ENCODE measurements at places on chromosomes 12 and 14. TPM values are rescaled to one million over a fixed set of nuclear protein-coding genes. Genes with fewer than 3 reads are reported as not detected.

- no peak for DNase-seq
Observed at GRCh38 chr12:25087596-25087995, 107.4 kb downstream of the DNAI7 start.

DNA sequence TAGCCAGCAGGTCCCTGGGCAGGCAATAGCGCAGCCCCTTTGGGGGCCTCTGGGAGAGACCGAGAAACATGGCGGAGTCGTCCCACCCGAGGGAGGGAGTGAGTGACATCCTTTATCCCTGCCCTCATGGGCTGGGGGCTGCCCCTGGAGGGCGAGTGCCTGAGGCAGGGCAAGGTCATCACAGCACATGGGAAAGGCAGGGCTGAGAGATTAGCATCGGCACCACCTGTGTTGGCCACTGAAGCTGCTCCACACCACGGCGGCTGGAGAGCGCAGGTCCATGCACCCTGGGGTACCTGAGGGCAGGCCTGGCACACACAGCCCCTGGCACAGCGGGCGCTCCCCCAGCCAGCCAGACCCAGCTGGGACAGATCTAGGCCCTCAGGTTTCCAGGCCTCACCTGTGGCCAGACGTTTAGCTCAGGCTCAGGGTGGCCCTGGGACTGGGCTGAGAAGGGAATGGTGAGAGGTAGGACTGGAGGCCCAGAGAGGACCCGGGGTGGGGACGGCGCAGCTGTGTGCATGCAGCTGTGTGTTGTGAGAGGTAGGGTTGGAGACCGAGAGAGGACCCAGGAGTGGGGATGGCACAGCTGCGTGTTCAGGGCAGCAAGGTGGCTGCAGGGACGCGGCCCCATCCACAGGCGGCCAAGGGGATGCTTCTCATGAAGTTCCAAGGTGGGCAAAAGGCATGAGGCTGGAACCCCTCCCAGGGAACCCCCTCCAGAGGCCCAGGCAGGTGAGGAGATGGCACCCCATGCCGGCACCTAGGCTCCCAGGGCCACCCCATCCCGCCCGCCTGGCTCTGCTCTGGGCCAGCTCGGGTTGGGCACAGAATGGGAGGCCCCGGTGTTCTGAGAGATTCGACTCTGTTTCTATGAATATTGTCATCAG is 74.1 kb downstream of the KIF26A start:
- peak; percentile 4 for DNase-seq

DNA sequence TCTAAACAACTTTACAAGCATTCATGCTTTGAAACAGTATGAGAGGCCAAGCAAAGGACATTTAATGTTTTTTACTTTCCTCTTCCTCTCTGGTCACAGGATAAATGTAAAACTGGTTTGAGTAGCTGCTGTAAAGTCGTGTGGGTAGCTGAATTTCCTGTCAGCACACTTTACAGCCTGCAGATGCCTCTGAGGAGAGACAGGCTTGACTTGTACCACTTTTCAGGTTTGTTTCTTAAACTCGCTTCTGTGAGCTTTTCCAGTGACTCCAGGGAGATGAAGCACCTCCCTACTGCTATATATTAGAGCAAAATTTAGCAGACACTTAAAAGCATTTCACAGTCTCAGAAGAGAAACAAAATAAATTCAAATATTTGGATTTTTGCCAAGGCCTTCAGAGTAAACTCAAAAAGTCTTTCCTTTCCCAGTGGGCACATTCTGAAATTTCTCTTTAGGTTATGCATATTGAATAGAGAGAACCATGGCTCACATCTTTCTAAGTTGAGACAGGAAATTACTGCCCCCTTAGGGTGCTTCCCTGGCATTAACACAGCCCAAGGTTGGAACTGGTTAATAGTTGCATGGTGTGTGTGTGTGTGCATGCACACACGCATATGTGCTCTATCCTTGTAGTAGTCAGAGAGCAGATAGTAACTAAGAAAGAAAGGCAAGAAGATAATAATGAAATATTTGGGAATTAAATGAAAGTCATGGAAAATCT is 557.3 kb upstream of the MIS18BP1 start:
- no peak for DNase-seq

- no peak for DNase-seq
Observed at GRCh38 chr14:104805326-104805678, 4.4 kb downstream of the ZBTB42 start.

- DNase-seq, result no peak
Observed at GRCh38 chr14:48546996-48547395, 871.6 kb upstream of the MDGA2 start.

DNA sequence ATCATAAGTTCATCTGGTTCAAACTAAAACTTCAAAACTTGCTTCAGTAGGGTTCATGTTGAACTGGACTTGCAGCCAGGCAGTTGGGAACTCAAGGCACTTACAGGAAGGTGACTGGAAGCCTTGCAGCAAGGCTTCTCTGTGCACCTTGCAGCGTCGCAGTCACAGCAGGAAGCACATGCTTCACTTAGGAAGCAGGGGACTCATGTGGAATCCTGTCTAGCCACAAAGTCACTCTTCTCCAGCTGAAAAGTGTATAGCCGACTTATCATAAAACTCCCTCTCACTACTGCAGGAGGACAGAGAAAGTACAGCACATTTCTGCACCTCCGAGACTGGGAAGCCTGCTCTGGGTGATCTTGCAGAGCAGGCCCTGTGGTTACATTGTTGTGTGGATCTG is 114.0 kb upstream of the PRB2 start:
- no peak for DNase-seq

GRCh38 chr14:61491224-61491623 is 169.8 kb downstream of the PRKCH start:
- no peak for DNase-seq

- DNase-seq, result no peak
Observed at GRCh38 chr14:54712465-54713200, 145.7 kb downstream of the SAMD4A start.

DNA sequence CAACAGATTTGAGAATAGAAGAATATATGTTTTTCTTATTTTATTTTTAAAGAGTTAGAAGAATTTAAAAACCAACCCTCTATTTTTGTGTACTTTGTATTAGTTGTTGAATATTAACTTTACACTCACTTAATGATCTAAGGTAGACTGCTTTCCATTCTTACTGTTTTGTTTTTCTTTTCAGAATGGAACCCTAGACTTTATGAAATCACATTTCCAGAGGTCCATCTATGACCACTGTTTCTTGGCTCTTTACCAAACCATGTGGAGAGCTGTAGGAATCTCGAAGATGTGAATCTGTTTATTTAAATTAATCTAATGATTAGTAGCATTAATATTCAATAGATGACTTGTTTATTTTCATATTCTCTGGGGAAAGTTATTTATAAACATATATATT is 7.2 kb upstream of the PIK3C2G start:
- no peak for DNase-seq

- DNase-seq, result no peak
Observed at GRCh38 chr14:83575301-83575700, 1954.6 kb upstream of the FLRT2 start.

DNA sequence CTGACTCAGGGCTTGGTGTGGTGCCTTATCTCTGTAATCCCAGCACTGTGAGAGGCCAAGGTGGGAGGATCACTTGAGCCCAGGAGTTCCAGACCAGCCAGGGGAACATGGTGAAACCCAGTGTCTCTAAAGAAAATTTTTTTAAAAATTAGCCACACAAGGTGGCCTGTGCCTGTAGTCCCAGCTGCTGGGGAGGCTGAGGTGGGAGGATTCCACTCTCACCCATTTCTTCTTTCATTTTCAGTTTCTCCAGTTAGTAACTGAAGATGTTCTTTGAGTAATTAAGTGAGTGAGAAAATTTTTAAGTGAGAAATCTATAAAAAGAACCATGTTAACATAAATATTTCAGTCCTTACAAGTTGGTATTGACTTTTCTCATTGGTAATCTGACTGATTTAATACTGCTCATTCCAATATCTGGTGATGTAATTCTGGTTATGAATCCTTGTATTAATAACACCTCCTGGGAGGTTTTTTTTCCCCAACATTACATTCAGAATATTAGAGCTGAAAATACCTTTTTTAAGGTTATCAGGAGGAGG is 6.1 kb downstream of the METTL3 start:
- DNase-seq, result no peak

- no peak for DNase-seq
Observed at GRCh38 chr12:32115404-32116104, 8.9 kb downstream of the BICD1 start.

- DNase-seq, result peak; percentile 28
Observed at GRCh38 chr12:132400011-132400641, 70.7 kb upstream of the GALNT9 start.

DNA sequence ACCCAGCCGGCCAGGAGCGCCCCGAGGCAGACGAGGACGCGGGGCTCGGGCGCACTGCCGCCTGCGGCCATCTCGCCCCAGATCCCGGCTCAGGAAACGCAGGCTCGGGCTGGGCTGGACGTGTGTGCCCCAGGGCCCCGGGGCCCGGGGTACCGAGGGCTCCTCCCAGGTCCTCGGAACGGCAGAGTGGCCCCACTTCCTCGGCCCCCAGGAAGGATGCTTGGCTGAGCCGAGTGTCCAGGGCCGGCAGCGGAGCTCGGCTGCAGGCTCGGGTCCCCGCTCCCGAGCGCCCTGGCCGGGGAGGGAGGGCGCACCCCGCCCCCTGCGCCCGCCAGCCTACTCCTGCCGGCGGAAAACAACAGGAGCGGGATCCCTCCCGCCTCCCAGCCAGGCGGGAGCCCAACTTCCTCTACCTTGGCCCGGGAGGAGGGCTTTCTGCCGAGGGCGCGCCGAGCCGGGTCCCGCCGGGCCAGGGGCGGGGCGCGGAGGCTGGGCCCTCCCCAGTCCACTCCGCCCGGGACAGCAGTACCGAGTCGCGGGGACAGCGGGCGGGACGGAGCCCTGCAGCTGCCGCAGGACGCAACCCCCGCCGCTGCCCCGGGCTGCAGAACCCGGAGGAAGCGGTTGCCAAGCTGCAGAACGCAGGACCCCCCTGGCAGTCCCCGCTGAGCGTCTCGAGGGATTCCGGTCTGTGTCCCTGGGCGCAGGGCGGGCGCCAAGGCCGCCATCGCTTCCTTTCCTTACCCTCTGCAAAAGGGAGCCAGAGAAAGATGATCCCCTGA is at the start of gene VSIG10:
VSIG10 (minus strand) TSS at position 411 of the 782 bp plus-strand sequence; CDS start at position 71, 340 bp downstream.
- peak; percentile 71 for DNase-seq

SALL2 gene
- 62.9 TPM for total RNA-seq

DHH gene
- 1.2 TPM for total RNA-seq

PUS7L gene
- 19.8 TPM for total RNA-seq

RNF212B gene
- not detected for total RNA-seq

KRT2 gene
- not detected for total RNA-seq

C3AR1 gene
- total RNA-seq, result not detected

LPAR5 gene
- total RNA-seq, result not detected

GYS2 gene
- total RNA-seq, result not detected

CIROP gene
- total RNA-seq, result not detected

BTBD7 gene
- 41.1 TPM for total RNA-seq

TBX3 gene
- total RNA-seq, result 3.0 TPM

Measured in glutamatergic neuron (in vitro differentiated cells).